CD4-positive, alpha-beta T cell treated with Interleukin-6 at 100 ng/mL for 8 hours (primary cell): ENCODE measurements at places on chromosomes 11 and 22.

- DNase-seq, result no peak
These were observed 618.9 kb downstream of the BRD1 start for GRCh38 chr22:49208768-49209252.

DNA sequence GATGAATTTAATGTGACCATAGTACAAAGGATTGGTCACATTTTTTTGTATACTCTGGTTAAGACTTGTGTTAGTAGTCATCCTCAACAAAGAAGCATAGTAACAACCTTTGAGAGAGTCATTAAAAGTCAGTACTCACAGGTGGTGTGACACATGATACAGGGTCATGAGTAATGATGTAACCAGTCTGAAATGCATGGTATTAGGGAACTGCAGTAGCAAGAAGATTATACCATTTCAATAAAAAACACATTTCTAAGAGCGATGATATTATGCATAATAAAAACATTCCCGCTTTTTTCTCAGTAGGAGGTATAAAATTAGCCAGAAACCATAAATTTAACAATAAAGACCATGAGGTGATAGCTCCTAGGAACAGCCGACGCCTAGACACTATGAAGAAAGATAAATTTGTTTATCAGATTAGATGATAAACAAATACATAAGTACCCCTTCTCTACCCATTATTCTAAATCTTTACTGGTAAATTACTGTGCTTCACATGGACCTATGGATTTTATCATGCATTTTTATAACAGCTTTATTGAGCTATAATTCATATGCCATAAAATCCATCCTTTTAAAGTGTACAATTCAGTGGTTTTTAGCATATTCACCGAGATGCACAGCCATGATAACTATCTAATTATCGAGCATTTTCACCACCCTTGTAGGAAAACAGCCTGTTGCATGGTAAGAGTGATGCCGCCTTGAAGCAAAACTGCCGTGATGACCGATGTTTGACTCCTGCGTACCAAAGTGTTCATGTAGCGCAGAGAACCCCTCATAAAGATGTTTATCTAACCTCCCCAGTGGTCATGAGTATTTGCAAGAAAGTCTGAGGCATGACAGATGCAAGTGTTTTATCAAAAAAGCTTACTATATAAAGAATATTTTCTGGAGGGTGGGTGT is 41.8 kb downstream of the TMPRSS5 start:
- DNase-seq, result no peak

DNA sequence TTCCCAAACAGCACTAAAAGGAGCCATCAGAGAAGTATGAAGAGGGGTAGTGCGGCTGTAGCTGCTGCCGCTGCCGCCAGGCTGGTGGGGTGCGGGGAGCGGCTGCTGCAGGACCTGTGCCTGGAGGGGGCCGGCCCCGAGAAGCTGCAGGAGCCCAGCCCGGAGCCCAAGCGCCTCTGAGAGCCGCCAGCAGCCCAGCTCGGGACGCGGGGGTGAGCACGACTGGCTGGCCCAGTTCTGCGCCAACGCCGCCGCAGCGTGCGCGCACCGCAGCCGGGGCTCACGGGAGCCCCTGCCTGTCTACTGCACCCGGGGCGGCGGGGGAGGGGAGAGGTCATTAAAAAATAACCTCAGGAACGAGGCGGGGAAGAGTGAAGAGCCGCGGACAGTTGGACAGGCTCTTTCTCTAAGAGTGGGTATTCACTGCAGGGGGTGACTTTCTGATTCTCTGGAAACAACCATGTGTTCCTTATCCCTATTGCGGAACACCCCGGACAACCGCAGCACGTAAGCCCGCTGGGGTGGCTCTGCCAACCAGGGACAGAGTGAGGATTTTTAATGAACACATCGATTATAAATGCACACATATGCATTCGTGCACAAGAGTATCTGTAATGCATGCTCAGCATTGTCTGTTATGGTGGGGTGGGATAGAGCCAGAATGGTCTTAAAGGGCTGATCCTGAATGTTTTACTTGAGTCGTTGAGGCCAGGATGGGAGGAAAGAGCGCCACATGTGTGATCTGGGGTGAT is 453 bp downstream of the GAS2 start:
- no peak for DNase-seq

GRCh38 chr11:94449029-94449428 is 44.6 kb downstream of the MRE11 start:
- DNase-seq, result no peak

DNA sequence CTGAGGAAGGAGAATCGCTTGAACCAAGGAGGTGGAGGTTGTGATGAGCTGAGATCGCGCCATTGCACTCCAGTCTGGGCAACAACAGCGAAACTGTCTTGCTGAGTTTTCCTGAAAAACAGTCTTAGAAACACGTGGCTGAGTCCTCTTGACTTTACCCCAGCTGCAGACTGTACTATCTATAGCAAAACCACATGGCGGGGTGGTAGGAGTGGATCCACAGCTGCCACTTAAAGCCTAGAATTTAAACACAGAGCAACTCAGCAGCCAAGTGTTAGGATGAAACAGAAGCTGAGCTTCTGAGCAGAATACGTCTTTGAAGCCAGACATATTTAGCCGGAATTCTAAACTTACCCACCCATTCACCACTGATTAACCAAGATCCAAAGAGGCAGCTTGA is 14.1 kb downstream of the PATZ1 start:
- DNase-seq, result no peak

- no peak for DNase-seq
These were observed 17.8 kb downstream of the CD59 start for GRCh38 chr11:33718440-33718839.

GRCh38 chr22:17063411-17064106 is 21.2 kb upstream of the IL17RA start:
- DNase-seq, result no peak

DNA sequence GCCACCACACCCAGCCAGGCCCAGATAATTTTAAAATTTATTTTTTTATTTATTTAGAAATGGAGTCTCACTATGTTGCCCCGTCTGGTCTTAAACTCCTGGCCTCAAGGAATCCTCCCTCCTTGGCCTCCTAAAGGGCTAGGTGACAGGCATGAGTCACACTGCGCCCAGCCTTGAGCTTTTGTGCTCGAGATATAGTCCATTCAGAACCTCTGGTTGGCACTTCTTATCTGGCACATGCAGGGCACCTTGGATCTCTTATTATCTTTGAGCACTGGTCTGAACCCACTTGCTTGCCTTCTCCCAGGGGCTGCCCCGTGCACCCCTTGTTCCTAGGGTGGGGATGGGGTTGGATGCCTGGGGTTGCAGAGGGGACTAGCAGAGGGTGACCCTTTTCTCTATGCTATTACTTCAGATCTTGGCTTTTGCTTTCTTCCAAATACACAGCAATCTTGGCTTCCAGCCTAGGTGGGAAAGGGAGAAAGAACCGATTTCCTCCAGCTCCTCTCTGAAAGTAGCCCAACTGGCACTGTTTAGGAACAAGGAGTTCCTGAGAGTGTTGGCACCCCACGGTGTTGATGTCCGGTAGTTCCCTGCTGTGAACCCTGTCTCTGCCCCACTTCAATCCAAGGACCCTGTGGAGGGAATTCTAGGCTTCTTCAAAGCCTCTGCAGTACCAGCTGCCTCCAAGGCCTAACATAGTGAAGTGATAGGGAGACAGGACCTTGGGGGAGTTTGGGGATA is 1.3 kb upstream of the SLC3A2 start:
- no peak for DNase-seq

- DNase-seq, result no peak
These were observed 45.6 kb upstream of the PLET1 start for GRCh38 chr11:112306230-112306629.

GRCh38 chr11:134040386-134041302 is 28.2 kb upstream of the JAM3 start:
- no peak for DNase-seq

- DNase-seq, result no peak
These were observed 18.1 kb upstream of the SCGB1A1 start for GRCh38 chr11:62400760-62401159.

GRCh38 chr11:41868606-41869005 is 409.2 kb upstream of the LRRC4C start:
- no peak for DNase-seq

GRCh38 chr11:61279934-61280659 is 15.0 kb downstream of the VWCE start:
- no peak for DNase-seq

GRCh38 chr11:125072218-125072960 is 9.3 kb downstream of the SLC37A2 start:
- DNase-seq, result no peak

DNA sequence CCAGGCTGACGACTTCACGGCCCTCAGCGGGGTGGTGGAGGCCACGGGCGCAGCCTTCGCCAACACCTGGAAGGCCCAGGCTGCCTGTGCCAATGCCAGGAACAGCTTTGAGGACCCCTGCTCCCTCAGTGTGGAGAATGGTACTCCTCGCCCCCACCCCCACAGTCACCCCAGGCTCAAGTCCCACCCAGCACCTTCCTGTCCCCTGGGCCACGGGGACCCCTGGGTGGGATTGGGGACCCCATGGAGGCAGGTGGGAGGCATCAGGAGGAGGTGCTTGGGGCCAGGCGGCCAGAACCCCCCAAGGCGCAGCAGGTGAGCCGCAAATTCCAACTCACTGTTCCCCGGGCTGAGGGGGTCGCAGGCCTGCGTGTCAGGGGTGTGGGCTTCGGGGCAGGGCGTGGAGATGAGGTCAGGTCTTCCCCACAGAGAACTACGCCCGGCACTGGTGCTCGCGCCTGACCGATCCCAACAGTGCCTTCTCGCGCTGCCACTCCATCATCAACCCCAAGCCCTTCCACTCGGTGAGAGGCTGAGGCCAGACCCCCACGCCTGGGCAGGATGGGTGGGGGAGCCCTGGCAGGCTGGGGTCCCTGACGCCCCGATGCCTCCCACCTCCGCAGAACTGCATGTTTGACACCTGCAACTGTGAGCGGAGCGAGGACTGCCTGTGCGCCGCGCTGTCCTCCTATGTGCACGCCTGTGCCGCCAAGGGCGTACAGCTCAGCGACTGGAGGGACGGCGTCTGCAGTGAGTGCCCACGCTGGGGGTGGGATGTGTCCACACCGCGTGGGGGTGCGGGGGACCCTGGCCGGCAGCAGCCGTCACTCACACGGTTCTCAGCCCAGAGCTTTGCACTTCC is 9.4 kb downstream of the MUC5B start:
- no peak for DNase-seq

- no peak for DNase-seq
These were observed 36.2 kb upstream of the BRSK2 start for GRCh38 chr11:1353383-1354124.

DNA sequence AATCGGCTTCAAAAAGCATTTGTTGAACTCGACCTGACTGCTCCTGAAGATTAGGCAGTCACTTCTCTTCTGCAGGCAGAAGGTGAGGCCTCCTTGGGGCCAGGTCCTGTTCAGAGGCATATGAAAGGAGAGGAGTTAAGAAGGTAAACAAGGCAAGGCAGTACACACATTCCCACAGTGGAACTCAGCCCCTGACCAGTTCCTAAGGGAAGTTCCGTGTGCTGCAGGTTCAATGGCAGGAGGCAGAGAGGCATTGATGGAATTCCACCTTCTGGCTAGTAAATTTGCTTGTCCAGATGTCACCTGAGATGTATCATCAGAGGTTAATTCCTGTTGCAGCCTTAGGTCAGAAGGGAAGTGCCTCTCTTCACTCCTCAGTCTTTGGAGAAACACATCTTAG is 337.0 kb upstream of the MTNR1B start:
- no peak for DNase-seq

GRCh38 chr22:38201711-38202436 is at the start of gene MAFF:
MAFF (plus strand) TSS chr22:38201994; CDS start chr22:38213854, 11,860 bp downstream.
- DNase-seq, result peak; percentile 91

GRCh38 chr11:79025622-79026021 is 415.2 kb downstream of the TENM4 start:
- no peak for DNase-seq

- DNase-seq, result no peak
These were observed 138.4 kb downstream of the DBX1 start for GRCh38 chr11:20021771-20022362.

DNA sequence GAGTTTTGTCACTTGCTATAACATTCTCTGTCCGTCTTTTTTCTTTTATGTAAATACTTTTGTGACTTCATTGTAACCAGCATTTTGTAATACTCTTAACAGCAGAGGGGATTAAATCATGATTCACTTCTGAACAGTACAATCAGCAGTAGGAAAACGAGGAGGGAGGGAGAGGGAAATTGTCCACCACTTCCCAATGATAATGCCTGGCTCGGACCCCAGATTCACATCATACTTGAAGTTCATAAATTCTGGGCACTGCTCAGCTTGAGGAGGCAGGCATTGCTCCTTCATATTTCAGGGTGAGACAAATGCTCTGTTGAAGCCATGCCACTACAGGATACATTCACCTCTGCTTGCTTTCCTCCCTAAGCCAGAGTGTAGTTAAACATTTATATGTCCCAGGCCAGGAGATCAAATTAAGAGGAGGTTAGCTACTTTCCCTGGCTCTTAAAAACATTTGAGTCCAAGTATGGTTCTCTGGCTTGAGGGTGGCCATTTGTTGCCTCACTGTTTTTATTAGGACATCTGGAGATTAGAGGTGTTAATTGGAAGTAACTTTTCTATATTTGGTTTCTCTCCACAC is 129.0 kb upstream of the LDLRAD3 start:
- DNase-seq, result no peak

DNA sequence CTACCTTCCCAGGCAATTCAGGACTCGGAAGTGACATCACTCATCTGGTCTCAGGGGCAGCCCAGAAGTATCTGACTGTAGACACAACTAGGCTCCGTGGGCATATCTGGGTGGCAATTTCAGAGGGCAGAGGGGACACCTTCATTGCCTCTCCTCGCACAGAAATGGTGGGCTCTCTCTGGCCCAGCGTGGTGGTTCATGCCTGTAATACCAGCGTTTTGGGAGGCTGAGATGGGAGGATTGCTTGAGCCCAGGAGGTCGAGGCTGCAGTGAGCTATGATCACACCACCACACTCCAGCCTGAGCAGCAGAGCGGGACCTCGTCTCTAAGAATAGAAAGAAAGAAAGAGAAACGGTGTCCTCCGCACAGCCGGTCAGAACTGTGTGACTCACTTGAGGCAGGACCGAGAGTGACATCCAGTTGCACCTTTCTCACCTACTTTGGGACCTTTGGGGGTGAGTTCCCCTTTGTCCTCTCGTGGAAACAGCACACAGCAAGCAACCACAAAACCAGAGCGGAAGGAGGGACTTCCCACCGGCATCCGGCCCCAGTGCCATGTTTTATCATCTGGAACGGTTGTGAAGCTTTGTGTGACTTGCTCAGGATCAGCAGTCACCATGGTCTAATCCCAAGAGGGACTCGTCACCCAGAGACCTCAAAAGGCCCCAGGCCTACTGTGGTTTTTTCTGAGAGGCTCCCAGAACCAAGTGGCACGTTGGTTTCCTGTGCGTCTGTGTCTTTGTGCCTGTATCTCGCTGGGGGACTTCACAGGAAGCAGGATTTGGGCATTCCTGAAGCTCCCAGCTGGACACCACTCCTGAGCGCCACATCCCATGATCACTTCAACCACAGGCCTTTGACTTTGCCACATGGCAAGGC is 38.4 kb upstream of the EMID1 start:
- DNase-seq, result peak; percentile 17

GRCh38 chr11:23206741-23207336 is 346.6 kb upstream of the CCDC179 start:
- no peak for DNase-seq

- no peak for DNase-seq
These were observed 4.8 kb downstream of the PHLDA2 start for GRCh38 chr11:2924381-2924780.

- peak; percentile 8 for DNase-seq
These were observed 67.1 kb downstream of the PARVB start for GRCh38 chr22:44091021-44091721.
